GM12864 (cell line): ENCODE measurements at places on chromosomes 5 and 9.

- no peak for DNase-seq
Observed at GRCh38 chr9:83422527-83422926, 115.7 kb downstream of the FRMD3 start.

- DNase-seq = no peak
Observed at GRCh38 chr5:156221816-156222215, 105.1 kb upstream of the SGCD start.

GRCh38 chr5:75588666-75589065, 22.6 kb upstream of the ANKDD1B start:
- no peak for DNase-seq

GRCh38 chr5:66993448-66993847, 203.2 kb downstream of the CD180 start:
- DNase-seq = no peak

- DNase-seq = no peak
Observed at GRCh38 chr9:83322438-83322837, 215.8 kb downstream of the FRMD3 start.
